Skeletal muscle cell (primary cell): ENCODE measurements at places on chromosomes 13 and 19.

- DNase-seq, result no peak
Measured at GRCh38 chr13:100657881-100658315, 16.7 kb downstream of the TMTC4 start.

DNA sequence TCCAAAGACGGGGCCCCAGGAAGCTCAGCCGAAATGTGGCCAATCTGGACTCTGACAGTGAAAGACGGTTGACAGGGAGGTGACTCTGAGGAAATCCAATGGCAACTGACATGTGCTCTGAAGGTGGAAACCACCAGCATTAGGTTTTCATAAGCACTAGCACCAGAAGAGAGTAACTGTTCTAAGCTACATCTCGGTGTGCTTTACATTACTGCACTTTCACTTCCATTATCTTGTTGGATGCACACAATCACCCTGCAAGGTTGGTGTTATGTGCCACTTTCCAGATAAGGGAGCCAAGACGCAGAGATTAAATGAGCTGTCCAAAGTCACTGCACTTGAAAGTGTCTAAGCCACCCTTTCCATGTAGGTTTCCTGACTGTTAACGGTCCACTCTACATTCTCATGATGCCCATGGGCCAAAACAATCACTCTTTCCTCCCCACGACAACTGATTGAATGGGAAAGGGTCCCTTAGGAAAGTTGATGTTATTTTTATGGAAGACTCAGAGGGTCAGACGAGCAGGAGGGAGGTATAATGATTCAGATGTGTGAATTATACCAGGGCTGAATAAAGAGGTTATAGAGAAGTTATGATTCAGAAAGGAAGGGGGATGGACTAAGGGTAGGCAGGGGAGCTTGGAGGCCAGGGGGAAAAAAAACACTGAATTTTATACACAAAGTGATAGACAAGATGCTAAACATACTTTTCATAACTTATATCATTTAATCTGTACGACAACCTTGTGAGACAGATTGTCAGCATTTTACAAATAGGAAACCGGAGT, 52.8 kb downstream of the RUBCNL start:
- no peak for DNase-seq

GRCh38 chr13:59690857-59691500, 472.7 kb downstream of the DIAPH3 start:
- peak; percentile 26 for DNase-seq

- no peak for DNase-seq
Measured at GRCh38 chr19:54795758-54796157, 7.7 kb upstream of the KIR2DL4 start.

DNA sequence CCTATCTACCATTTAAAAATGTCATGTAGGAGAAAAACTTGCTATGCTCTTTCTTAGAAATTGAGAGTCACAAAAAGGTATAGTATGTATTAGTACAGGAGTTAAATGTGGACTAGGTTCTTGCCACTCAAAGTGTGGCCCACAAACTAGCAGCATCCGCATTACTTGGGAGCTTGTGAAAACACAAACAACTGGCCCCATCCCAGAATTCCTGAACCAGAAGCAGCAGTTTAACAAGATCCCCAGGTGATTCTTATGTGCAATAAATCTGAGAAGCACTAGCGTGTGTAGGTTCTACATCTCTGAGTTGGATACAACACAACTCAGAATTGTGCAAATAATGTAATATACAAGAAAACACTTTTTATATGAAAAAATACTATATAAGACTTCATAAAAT, 325.9 kb downstream of the DCT start:
- DNase-seq, result no peak

DNA sequence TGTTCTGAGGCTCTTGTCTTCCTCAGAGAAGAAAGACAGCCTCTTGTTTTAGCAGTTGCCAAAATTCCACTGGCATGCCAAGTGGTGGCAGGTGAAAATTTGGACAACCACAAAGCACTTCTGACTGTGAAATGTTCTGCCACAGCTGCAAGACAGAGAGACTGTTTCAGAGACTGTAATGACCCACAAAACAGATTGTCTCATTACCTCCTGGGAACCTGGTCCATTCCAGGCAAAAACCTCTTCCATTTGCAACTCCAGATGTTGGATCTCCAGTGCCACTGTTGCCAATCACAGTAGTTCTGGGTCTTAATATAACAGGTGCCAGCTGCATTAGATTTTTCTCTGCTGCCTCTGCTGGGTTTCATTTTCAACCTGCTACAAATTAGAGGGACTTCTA, 911.5 kb downstream of the UQCRFS1 start:
- no peak for DNase-seq

GRCh38 chr13:20349564-20350381, 117.7 kb upstream of the GJB6 start:
- DNase-seq, result no peak

- DNase-seq, result no peak
Measured at GRCh38 chr13:26663791-26664190, 96.8 kb downstream of the GPR12 start.

GRCh38 chr19:6587093-6587820, 3.7 kb downstream of the CD70 start:
- no peak for DNase-seq

DNA sequence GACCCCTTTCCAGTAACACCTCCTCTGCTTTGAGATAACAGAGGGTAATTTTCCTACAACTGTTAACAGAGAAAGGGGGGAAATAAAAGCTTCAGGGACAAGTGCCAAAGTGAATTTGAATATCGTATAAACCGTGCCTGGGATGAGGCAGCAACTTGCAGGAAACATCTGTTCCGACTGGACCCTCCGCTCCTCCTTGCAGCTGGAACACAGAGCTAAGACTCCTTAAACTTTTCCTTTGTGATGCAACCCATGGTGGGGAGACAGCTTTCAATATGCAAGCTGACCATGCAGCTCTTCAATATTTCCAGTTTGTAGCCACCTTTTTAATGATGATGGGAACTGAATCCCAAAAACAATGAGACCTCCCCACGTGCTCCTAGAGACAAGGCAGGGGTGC, 432.6 kb downstream of the ZNF536 start:
- DNase-seq, result no peak

DNA sequence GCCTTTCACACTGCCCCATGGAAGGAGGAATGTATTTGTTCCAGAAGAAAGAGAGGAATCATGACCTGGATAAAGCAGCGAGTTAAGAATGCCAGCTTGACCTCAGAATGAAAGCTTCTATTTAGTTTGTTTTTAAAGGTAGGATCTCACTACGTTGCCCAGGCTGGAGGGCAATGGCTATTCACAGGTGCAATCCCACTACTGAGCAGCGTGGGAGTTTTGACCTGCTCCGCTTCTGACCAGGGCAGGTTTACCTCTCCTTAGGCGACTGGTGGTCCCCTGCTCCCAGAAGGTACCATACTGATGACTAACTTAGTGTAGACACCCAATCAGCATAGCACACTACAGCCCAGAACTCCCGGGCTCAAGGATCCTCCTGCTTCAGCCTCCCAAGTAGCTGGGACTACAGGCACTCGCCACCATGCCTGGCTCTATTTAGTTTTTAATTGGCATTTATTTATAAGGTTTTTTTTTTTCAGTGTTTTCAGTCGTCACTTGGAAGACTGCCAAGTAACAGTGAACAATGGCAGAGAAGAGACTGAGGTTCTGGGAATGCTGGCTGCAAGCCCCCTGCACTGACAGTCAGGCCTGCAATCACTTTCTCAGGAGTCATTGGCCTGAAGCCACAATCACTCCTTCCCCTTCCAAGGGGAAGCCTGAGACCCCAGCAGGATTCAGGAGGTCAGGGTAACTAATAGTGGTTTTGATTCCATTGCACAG, 73.1 kb downstream of the EPS15L1 start:
- no peak for DNase-seq

- no peak for DNase-seq
Measured at GRCh38 chr13:78299832-78300623, 303.3 kb downstream of the POU4F1 start.

DNA sequence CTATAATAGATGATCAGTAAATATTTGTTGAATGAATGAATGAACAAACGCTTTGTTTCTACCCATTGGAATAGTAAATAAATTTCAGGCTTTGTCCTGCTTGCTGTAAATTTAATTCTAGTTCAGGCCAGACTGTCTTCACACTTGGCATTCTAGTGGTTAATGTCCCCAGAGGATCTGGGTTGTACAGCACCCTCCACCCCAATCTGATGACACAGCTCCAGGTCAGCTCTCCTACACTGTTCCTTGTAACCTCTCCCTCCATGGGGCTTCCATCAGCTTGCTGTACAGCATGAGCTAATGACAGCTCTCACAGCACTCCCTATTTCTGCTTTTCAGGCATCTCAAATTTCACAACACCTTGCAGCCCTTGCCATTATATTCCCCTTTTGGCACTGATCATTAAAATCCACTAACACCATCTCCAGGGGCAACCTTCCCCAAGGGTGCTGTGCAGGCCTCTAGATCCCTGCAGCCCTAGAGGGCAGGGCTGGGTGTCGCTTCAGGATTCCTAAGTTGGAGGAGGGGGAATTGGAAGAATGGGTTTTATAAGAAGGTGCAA, 12.7 kb upstream of the KL start:
- DNase-seq, result no peak

DNA sequence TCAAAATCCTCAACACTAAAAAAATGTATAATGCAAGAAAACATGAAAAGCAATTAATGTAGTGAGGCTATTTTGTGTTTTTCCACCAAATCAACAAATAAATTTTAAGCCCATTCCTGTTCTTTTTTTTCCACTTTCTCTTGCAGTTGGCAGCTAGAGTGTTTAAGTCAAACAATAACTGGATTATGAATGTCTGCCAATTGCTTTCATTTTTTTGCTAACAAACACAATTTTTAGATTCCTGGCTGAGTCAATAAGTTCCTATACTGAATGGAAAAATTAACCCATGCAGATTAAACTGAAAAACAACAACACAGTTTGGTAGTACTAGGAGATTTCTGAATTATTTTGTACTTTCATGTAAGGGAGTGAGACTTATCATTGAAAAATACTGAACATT, 232.4 kb downstream of the SLITRK5 start:
- DNase-seq, result no peak

DNA sequence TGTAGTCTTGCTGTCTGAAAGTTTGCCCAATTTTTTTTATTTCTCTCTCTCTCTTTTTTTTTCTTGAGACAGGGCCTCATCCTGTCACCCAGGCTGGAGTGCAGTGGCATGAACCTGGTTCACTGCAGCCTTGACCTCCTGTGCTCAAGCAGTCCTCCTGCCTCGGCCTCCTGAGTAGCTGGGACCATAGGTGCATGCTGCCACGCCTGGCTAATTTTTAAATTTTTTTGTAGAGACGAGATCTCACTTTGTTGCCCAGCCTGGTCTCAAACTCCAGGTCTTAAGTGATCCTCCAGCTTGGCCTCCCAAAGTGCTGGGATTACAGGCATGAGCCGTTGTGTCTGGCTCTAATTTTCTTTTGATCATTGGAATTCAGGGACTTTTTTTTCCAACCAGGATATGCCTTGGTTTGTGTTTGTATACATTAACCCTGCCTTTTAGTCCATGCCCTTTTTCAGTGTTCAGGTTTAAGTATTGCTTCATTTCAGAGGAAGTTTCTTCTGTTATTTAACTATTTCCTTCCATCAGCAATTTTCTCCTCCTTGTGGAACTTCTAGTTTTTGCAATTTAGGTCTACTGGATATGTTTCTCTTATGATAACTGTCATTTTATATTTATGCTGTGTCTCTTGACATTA, 201.4 kb downstream of the PCCA start:
- no peak for DNase-seq

GRCh38 chr13:98892821-98893220, 85.0 kb downstream of the DOCK9 start:
- no peak for DNase-seq

DNA sequence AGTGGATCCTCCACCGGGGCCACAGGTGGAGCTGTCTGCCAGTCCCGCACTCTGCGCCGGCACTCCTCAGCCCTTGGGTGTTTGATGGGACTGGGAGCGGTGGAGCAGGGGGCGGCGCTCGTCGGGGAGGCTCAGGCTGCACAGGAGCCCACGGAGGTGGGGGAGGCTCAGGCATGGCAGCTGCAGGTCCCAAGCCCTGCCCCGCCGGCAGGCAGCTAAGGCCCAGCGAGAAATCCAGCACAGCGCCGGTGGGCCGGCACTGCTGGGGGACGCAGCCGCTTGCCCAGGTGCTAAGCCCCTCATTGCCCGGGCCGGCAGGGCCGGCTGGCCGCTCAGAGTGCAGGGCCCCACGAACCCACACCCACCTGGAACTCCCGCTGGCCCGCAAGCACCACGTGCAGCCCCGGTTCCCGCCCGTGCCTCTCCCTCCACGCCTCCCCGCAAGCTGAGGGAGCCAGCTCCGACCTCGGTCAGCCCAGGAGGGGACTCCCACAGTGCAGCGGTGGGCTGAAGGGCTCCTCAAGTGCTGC, 286.4 kb downstream of the RBM26 start:
- DNase-seq, result no peak

DNA sequence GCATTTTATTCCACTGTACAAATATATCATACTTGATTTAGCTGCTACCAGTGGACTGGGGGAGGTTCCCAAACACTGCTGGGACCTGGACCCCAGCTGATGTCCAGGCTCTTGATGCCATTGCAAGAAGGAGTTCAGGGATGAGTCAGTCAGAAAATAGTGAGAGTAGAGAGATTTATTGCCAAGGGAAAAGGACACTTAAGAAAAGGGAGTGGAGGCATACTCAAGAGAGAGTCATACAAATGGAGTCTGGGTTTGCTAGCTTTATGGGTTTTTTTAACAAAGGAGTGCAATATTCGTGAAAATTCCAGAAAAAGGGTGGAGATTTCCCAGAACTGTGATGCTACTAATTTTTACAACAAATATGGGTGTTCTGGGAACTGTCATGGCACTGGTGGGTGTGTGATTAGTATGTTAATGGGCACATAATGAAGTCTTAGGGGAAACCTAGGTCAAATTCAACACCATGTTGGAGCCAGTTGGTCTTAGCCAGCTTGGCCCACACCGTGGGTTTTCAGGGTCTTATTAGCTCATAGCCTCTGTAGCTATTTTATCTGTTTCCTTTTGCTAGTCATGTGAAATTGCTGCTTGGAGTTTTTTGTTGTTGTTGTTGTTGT, 36.2 kb downstream of the GPC6 start:
- peak; percentile 78 for DNase-seq

GRCh38 chr19:10662384-10663251, 8.5 kb downstream of the ILF3 start:
- DNase-seq, result no peak

- no peak for DNase-seq
Measured at GRCh38 chr13:65660731-65661130, 1569.4 kb downstream of the PCDH9 start.

DNA sequence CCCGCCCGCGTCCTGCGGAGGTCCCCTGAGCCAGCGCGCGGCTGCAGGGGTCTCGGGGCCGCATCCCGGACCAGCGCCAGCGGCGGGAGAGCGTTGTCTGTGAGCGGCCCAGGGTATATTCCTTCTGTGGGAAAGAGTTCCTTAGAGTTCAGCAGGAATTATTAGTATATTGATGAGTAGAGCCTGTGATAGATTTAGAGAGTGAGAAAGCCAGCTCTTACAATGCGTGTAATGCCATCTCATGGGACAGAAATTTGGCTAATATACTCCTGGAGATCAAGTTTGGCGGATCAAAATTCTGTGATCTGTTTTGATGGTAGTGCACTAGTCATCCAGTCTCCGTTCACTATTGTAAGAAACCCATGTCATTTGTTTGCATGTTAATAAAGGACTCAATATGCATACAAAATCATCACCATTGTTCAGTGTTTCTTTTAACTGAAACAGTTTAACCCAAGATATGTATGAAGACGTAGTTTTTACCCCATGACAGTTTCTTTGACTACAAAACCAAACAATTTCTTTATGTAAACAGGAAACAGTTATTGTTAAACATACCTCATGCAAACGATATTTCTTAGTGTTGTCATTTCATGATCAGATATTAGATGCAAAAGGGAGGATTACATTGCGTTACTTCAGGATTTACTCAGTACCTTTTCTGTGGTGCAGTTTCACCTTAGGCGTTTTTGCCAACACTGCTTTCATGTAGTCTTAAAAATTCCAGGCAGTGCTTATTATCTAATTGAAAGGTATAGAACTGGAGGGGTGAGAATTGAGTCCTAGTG, 9.9 kb downstream of the TNFRSF19 start:
- no peak for DNase-seq
